NCI-H187 (cell line): ENCODE measurements at places on chromosomes 11 and 22.

- DNase-seq: no peak
Observed at GRCh38 chr22:49687333-49687732, 140.3 kb downstream of the BRD1 start.

DNA sequence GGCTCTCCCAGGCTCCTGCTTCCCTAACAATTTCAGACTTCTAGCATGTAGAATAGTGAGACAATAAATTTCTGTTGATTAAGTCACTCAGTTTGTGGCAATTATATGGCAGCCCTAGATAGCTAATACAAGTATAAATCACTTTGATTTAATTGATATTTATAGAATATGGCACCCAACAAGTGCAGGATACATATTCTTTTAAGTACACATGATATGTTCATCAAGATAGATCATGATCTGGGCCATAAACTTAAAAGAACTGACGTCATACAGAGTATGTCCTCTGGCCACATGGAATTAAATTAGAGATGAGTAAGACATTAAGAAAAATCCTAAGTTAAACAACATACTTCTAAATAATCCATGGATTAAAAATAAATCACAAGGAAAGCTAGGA is 67.5 kb upstream of the AMOTL1 start:
- no peak for DNase-seq

GRCh38 chr11:113674397-113674685 is 31.8 kb downstream of the TMPRSS5 start:
- no peak for DNase-seq

DNA sequence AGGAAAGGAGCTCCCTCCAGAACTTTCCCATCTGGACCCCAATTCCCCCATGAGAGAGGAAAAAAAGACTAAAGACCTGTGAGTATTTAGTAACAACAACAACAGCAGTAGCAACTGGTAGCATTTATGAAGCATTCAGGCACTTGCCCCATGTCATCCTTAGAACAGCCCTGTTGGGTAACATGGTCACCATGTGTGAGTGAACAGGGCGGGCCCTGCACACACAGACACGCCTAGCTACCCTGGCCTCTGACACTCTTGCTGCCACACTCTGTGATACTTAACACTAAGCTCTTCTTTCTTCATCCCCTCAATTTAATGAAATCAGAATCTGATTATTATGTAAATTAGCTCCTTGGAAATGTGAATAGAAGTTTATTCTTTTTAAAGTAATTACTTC is 26.1 kb upstream of the SLC25A18 start:
- DNase-seq: no peak

DNA sequence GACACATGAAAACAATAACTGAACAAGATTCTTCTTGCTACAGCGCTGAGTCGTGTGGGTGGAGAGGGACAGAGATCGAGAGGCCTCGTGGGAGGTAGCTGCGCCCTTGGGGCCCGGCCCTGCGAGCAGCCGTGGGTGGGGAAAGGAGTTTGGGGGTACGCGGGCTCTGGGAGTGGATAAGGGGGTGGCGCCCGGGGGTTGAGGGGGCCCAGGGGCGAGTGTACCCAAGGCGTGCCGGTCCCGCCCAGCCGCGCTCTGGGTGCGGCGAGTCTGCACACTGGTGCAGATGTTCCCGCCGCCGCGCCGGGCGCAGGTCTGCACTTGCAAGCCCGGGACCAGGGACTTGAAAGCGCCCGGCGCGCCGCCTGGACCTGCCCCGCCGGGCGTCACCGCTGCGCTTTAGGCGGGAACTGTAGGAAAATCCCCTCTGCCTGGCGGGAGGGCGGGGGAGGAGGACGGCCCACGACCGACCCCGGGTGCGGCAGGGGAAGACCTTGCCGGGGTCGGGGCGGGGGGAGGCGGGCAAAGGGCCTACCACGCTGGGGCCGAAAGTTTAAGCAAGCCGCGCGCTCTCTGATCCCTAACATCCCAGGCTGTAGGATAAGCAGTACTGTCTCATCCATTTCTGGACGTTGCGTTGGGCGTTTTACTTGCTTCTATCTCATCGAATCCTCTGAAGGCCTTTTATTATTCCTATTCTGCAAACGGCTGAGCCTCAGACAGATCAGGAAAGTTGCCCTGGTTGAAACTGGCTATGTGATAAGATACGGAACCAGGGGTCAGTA is 1.4 kb upstream of the KREMEN1 start:
- no peak for DNase-seq

DNA sequence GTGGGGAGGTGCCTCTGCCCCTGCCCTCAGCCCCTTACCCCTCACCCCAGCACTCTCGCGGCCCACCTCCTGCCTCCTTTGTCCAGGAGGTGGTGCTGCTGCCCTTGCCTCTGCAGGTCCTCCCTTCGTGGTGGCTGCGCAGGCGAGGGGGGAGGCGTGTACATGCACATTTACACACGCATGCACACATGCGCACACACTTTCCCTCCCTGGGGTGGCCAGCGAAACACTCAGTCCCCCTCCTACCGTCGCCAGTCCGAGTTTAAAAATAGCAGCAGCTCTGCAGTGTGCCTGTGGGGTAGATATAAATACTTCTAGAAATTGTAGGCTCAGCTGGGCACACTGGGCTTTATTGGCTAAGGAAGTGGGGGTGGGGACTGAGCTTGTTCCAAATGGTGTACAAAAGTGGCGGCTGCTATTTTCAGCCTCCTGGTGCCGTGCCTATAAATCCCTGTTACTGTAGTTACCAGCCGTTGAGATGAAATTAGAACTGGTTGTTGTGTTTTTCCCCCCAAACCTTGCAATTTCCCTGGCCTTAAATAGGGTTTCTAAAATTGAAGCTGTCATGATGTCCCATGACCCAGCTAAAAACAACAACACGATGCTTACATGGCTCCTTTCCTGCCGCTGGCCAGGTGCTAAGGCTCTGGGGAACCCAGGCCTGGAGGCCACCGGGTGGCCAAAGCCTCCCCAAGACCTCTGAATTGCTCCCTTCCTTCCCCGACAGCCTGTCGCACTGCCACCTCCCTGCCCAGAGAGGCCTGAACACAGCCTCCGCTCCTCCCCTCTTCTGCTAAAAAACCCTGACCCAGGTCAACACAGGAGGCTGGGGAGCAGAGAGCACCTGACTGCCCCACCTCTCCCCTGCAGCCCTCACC is 12.4 kb downstream of the PICK1 start:
- DNase-seq: no peak

- no peak for DNase-seq
Observed at GRCh38 chr11:119409731-119410130, 13.2 kb downstream of the THY1 start.

GRCh38 chr11:44453871-44454270 is 111.6 kb upstream of the CD82 start:
- DNase-seq: no peak

DNA sequence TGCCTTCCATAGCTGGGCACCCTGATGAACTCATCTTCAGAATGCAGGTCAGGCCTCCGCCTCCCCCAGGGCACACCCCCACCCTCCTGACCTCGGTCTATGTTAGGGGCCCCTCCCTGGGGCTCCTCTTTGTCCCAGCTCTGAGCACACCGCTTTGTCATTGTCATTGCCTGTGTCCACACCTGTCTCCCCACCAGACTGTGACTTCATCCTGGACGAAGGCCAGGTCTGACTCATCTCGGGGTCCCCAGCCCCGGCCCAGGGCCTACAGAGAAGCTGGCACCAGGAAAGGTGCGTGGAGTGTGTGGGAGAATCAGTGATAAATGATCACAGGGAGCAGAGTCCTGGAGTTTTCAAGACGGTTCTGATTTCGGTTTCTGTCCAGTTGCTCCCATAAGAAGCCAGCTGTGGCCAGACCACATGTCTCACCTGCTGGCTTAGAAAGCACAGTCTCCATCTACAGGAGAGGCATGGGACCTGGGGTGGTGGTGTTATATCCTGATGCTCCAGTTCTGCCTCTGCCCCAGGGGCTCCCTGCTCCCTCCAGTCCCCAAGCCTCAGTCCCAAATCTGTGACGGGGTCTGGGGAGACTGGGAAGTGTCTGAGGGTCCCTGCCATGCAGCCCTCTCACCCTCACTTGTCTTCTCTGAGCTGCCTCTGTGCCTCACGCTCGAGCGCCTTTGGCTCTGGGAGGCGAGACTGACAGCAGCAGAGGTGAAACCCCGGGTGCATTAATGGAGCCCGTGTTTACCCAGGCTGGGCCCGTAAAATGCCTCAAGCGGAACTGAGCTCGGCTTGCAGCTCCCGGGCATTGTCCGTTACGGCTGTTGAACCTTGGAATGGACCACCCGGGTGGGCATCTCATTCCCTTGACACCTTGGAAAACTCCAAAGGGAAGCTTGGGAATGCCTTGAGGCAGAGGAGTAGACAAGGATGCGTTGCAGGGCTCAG is 85.5 kb upstream of the WNT11 start:
- no peak for DNase-seq

GRCh38 chr22:46086577-46087335 is 63.6 kb upstream of the PPARA start:
- DNase-seq: no peak
